Activated naive CD8-positive, alpha-beta T cell treated with anti-CD3 and anti-CD28 coated beads, Interleukin-2, amount 50 U/mL, for 24 hours (primary cell): ENCODE measurements at places on chromosomes 5 and 9.

- peak; percentile 37 for DNase-seq
Observed at GRCh38 chr5:116084287-116084691, 536 bp upstream of the COMMD10 start.

GRCh38 chr5:14598225-14598624 lies 16.6 kb downstream of the OTULINL start:
- no peak for DNase-seq

DNA sequence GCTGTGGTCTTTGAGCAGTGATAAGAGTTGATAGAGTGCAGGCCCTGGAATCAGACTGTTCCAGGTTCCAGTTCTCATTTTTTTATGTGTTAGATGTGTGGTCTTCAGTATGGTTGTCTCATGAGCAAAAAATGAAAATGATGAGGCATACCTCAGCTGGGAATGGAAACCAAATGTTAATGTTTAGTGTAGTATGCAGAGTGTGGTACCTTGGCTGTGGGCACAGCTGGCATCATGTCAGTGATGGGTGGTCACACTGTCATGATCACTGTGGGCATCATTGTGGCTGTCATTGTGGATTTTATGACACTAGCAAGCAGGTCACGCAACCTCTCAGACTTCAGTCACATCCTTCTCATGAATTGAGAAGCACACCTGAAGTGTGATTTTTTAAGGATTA lies 6.4 kb downstream of the ABLIM3 start:
- no peak for DNase-seq

DNA sequence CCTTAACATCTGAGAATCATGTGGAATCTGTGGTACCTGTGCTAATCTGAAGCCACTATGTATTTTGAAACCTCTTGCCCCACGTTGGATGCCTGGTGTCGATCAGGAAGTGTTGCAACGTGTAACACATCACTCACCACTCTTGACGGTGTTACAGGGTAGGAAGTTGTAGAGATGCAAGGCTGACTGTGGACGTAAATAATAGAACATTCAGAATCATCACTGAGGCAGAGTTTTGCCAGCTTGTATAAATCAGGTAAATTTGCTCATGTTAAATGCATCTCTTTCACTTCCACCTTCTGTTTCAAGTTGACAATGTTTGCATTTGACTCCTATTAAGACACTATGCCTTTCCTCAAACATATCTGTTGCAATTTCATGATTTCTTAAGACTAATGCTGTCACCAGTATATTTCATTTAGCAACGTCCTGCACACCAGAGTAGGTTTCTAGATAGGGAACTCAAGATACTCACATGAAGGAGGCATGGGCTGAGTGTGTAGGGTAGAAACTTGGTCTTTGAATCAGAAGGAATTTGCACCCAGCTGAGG lies 38.1 kb downstream of the BASP1 start:
- DNase-seq = no peak

DNA sequence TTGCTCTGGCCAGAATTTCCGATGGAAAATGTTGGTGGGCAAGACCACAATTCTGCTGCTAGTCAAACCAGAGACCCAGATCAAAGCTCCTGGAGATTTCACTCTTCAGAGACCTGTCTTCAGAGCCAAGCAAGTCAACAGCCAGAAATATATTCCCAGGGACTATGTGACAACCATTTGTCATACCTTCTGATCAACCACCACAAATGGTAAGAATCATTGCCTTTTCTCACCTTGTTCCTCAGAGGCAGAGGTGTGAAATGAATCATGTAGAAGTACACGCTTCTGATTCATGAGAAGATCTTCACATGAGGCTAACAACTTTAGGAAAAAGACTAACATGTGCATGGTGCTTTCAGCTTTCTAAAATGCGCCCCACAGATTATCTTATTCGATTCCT lies 53.5 kb downstream of the SUSD1 start:
- DNase-seq = peak; percentile 6

DNA sequence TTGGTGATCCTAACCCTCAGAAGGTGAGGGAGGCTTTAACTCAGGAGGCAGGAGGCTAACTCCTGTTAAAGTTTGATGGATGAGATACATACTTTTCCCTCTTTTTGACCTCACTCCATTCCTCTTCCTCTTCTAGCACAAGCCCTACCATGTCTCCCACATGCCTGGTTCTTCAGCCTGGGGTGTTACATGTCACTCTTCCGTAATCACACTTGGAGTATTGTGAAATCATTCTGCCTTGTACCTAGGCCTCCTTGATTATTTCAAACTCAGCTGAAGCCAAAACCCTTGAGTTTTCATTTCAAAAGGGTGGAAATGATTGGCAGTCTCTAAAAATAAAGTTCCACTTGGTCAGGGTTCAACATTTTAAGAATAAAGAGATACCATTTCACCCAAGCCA lies 1.8 kb downstream of the PLAC8L1 start:
- DNase-seq = no peak

GRCh38 chr5:143576711-143577484 lies 173.4 kb upstream of the NR3C1 start:
- no peak for DNase-seq

- DNase-seq = no peak
Observed at GRCh38 chr5:124468671-124469411, 277.6 kb downstream of the ZNF608 start.

DNA sequence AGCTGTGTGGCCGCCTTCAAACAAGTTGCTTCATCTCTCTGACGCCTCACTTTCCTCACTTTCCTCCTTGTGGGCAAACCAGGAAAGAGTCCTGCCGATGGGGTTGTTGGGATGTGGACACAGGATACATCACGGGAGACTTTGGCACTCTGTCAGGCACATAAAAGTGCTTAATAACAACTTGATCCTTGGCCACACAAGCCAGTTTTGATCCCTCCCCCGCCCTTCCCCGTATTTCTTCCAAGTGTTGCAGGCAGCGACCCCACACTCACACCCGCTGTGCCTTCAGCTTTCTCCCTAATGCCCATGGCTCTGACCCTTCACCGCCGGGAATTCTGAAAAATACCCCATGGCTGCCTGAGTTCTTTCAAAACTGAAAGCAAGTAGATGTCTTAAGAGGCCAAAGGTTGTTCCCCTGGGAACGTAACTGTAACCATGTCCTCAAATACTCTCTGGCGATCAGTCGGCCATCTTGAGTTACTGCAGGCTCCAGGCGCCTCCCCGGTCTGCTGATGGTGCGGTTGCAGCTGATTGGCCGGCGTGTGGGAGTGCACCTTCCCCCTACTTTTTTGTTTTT lies 59.8 kb downstream of the ARHGEF37 start:
- DNase-seq = no peak

DNA sequence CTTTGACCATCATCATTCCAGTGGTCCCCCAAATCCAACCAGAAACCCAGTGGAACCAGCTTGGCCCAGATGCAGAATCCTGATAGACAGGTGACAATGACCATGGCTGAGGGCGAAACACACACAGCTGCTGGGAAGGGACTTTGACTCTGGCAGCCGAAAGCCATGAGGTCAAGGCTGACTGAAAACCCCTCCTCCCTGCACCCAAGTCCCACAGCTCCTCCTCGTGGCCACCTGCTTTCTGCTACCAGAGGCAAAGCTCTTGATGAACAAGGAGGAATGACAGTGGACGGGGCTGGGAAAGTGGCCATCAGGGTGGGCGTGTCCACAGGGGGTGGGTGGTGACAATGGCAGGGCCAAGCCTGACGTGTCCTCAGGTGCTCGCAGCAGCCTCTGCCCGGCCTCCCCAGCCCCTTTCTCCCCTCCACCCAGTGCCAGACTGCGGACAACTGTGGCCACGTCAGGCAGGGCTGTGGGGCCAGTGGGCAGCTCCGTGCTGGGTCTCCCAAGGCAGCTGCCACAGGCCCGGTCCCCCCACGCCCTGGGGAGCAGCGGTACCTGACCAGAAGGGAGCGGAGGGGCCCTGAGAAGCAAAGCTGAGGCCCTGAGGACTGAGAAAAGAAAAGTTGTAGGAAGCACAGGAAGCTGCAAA lies 30.8 kb upstream of the SARDH start:
- no peak for DNase-seq

DNA sequence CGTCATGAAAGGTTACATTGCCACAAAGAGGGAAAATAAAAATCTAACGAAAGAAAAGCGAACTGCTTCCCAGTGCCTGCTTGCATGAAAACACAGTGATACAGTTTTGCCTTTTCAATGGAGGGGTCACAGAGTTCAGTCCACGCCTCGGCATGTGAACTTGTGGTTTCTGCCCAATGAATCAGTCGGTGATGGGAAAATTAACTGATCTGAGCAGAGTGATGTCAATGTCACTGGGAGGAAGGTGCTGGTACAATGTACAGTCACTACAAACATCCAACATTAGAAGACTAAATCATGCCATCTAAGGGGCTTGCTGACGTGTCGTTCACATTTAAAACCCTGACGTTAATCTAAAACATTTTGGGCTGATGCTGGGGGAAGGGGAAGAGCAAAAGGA lies 151.8 kb upstream of the MSX2 start:
- no peak for DNase-seq

- no peak for DNase-seq
Observed at GRCh38 chr5:121049971-121050370, 585.9 kb downstream of the PRR16 start.

DNA sequence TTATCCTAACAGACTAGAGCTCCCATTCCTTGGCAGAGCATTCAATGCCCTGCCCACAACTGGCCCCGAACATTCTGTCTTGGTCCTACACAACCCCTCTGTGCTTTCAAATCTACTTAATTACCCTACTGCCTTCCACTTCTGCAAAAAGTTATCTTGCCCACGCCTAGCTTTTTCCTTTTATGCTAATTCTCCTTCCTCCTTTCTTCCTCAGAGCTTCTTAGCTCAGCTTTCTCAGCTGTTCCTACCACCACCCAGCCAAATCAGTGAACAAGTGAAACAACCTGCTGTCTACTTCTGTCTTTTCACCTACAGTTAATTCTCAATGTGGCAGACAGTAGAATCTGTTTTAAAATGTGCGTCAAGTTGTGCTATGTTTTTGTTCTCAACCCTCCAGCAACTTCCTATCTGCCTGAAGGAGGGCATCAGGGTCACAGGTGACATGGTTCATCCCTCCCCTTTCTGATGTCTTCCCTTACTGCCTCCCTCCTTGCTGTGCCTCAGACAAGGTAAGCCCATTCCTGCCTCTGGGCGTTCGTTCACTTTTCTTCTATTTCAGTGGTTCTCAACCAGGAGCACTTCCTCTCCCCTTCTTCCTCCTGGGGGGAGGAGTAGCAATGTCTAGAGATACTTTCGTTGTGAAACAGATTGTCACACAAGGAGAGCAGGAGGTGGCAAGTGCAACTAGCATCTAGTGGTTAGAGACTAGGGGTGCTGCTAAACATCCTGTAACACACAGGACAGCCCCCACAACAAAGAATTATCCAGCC lies 1.3 kb upstream of the REEP5 start:
- peak; percentile 14 for DNase-seq

DNA sequence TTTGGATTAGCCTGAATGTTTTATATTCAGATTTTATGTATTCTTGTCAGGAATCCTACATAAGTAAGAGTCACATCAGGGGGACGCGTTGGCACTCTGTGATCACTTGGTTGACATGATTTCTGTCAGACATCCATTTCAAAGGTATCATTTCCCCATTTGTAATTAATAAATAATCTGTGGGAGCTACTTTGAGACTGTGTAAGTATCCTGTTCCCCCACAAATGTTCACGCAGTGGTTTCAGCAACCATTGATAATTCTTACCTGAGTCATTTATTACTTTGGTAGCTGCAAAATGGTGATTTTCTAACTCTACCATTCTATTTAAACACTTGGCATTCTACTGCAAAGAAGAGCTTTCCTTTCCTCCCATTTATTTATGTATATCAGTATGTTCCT lies 56.9 kb upstream of the TBC1D2 start:
- DNase-seq = no peak

- no peak for DNase-seq
Observed at GRCh38 chr9:114001794-114002261, 76.3 kb downstream of the AMBP start.

- DNase-seq = no peak
Observed at GRCh38 chr5:136629125-136629792, 263.9 kb upstream of the TRPC7 start.
